ENCODE measurements at places on chromosomes 6 and 20.

- DNase-seq: no peak
Measured at GRCh38 chr20:3430376-3431069, 23.1 kb upstream of the DNAAF9 start.

DNA sequence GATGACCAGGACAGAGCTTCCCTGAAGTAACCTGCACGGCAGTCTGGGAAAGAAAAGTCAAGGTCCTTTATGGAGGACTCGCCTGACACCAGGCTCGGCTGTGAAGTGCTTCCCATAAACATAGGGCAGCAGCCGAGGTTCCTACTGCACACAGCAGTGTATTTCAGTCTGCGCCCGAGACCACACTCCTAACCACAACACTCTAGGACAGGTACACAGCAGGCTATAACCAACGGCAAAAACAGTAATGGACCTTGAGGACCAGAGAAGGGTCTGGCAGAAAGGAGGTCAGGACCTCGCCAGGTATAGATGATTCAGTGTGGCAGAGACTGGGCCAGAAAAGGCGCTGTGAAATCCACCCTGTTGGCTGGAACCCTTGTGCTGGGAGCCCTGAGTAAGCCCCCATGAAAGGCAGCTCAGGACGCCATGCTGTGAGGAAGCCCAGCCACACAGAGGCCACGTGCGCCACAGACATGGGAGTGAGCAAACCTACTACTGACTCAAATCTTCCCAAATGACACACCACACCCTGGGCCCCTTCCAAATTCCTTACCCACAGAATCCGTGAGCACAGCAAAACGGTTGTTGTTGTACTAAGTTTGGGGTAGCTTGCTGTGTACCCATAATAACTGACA, 129.6 kb upstream of the CST7 start:
- no peak for DNase-seq

GRCh38 chr6:4943716-4944115, 60.1 kb downstream of the RPP40 start:
- no peak for DNase-seq

GRCh38 chr6:132456700-132457143, 55.4 kb upstream of the MOXD1 start:
- no peak for DNase-seq

DNA sequence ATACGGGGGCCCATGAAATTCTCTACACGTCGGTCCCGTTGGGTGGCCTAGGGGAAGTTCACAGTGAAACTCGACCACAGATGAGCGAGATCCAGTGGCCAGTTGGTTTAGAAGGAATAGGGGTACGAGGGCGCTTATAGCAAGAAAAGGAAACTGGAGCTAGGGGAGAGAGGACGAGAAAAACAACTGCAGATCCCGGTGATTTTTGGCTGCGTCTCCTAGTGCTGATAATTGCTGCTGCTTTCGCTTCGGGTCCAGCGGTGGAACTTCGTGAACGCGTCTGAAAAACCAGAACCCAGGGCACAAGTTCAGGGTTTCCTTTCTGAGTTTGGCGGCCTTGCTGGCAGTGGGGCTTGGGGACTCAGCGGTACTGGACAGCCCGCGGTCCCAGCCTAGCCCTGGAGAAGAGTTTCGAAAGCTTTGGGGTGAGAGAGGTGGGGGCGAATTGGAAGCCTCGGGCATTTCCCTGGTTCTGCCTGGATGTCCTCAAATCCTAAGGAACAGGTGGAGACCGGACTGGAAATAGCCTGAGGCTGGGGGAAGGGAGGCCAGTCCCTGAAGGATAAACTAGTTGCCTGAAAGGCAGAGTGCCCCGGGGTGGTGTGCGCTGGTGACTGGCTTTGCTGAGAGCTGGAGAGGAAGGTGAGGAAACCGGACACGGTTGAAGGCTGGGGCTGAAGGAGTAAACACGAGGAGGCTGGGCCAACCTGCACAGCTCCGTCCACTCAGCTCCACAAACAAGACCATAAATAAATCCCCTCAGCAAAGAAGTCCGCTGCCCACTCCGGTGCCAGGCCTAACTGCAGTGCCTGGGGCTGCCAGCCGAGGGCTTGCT, 793 bp downstream of the GMPR start:
- DNase-seq: no peak

DNA sequence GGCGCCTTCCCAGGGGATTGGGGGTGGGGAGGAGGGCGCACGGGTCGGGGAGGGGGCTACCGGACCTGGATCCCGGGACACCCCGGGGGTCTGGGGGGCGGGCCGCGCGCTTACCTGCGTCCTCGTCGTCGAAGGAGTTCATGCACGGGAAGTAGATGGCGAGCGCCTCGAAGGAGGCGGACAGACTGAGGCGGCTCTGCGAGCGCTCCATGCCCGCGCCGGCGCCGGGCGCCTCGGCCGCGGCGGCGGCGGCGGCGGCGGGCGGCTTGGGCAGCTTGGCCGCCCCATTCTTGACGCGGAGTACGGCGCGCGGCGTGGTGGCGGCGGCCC, 320 bp downstream of the RIMS4 start:
- no peak for DNase-seq
